ENCODE measurements at places on chromosomes 5 and 9.

DNA sequence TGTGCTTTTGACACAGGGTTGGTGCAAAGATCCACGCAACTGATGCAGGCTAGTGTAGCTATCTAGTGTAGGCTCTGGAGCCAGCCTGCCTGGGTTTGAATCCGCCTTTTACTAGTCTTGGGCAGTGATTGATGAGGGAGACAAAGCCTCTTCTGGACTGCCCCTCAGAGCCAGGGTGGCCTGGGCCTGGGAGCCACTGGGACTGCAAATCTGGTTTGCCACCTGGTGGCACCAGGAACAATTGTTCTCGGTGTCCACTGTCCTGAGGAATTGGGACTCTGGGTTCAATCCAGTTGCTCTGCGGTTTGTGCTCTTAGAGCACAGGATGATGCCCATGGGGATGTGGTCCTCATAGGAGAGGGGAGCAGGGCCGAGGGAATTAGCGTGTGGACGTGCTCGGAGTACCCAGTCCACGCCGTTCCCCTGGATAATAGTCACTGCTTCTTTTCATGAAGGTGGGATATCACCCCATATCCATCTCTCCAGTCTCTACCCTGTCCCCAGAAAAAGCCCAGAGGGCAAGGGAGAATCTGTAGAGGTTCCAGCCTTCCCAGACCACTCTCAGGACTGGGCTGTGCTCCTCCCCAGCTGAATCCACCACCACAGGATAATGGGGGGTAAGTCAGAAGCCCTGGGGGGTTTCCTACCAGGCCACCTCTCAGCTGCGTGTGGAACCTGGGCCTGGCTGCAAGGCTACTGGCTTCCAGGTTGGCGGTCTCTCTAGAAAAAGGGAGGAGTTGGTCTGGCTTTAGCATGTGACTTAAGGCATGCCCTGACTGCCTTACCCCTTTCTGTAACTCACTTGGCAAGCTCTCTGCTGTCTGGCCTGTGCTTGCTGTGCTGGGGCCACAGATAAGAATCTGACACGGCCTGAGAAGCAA, 1.9 kb downstream of the B4GALT7 start:
- DNase-seq, result no peak

DNA sequence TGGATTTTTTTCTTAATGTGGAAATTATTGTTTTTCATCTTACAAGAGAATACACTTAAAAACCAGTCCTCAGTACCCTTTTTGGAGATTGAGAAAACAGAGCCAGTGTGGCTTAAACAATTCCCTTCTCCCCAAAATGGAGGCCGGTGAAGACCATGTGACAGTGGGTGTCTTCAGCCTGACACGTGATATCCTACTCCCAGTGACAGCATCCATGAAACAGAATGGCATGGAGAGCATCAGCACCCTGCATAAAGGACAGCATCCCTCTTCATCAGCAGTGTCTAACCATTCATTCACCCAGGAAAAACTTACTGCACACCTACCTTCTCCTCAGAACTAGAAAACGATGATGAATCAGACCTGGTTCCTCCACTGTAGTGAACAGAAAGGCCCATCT, 103.4 kb upstream of the RAI14 start:
- no peak for DNase-seq

DNA sequence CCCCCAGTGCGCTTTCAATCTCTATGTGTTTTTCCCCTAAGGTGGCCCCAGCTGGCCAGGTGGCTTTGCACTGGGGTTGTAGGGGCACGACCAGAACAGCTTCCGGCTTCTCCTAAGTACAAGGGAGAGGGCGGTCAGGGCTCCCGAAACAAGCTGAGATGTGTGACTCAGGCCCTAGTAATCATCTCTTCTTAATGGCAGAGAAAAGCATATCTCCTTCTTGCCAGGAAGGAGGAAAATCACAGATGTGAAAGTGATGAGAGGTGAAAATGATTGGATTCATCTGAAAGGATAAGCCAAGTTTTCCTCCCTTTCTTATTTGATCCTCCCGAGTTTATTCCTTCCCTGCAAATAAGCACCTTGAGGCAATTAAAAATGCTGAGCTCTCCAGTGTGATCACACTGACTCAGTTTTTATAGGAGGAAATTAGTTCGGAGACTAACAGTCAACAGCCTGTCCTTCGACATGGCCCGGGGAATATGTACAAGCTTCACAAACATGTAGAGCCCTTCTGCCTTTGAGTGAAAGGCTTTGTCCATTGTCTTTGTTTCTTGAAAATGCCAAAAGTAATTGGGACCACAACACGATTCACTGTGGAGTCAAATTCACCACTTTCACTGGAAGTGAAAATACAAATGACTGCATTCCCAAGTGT, 514.8 kb downstream of the PSAT1 start:
- no peak for DNase-seq

GRCh38 chr5:76425928-76426804, 23.1 kb downstream of the IQGAP2 start:
- DNase-seq, result no peak

DNA sequence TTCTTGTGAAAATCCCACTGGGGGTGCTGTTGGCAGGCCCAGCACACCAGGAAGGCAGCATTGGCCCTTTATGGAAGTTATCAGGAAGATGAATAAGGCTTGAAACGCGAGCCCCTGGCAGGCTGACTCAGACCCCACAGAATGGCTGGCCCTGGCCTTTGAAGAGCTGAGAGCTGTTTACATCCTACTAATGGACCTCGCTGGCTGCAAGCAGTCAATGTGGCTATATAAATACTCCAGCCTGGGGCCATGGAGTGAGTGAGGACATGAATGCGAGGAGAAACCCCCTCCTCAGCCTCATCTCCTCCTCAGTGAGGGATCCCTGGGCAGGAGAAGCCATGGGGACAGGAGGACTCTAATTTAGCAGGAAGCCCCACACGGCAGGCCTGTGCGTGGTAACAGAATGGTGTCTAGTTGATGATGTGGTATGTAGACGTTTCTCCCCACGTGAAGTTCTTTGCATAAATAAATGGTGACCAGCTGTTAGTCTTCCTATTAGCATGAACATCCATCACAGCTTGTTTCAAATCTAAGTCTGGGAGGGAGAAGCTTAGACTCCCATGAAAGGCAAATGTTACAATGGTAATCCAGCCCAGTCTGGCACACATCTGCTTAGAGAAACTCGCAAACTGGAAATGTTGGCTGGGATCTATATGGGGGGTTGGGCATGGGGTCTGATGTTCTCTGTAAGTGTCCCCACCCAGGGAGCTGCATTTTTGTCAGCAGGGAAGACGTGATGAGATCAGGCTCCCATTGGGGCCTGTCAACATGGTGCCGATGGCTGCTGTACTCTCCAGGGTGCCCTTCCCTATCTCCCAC, 175.1 kb upstream of the PITX1 start:
- DNase-seq, result no peak

DNA sequence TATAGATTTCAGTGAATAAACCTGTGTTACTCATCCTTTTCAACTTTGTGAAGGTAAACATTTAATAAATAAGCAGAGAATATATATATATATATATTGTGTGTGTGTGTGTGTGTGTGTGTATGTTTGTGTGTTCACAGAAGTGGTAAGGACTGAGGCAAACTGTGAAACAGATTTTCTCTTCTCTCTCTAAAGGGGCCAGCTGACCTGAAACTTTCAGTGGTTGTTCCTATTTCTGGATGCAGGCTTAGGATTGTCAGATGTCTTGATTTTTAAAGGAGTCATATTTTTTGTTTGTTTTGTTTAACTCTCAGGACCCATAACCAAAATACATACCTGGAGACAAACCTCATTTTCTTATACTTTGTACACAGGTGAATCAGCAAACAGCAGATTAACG, 714.9 kb upstream of the MEF2C start:
- DNase-seq, result no peak

GRCh38 chr5:9126490-9126889, 419.4 kb downstream of the SEMA5A start:
- no peak for DNase-seq

- DNase-seq, result no peak
These were observed 1.9 kb downstream of the GAPT start for GRCh38 chr5:58493141-58493540.

DNA sequence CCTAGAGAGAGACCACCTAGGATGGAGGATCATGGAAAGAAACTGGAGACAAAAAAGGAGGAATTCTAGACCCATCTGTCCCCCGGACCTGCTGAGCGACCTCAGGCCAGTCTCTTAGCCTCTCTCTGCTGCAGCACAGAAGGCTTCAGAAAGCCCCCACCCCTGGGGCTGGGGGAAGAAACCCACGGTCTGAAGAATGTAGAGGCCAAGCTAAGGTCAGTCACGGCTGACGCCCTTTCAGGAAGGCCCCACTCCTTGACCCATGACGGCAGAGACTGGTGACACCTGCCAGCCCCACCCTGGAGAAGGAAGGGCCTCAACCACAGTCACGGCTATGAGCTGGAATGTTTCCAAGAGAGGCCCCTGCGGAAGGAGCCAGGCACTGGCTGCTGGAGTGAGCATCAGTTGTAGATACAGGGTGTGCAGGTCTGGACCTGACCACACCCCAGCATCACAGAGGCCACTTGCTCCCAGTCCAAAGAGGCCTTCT, 120.5 kb upstream of the BOD1 start:
- no peak for DNase-seq

DNA sequence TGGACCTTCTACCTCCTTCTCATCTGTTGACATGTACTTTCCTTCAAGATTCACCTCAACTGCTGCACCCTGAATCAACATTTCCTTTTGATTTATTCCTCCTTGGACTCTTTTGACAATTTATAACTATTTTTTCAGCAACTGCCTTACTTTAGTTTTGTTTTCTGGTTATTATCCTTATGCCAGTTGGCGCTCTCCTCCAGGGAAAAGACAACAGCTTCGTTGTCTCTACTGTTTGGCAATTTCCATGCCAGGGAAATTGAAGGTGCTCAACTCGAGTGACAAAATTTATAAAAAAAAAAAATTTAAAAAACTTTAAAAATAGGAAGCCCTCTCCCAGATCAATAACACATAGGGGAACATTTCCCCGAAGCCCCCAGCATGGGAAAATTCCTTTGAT, 549.2 kb upstream of the DMAC1 start:
- no peak for DNase-seq
